C1 segment of cervical spinal cord (tissue), 14 donors: ENCODE measurements at places on chromosomes 1 and 21.

DNA sequence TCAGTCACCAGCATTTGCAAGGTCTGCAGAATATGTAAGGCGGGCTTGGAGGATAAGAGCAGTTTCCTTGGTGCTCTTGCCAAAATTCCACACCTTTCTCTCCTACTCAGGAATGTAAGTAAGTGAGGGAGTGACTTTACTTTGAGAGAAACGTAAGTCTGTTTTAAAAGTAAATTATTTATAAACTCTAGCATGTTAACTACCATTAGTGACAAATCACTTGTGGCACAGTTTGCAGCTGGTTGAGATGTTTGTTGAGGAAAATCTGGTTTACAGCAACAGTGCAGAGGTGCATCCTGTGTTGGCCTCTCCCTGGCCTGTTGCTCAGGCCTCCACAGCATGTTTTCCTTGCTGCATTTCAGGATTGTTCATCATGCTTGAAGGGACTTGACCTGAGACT is 8.5 kb downstream of the CGN start:
- no peak for DNase-seq

- DNase-seq, result no peak
Measured at GRCh38 chr1:247334378-247335133, 2.9 kb upstream of the ZNF496 start.

DNA sequence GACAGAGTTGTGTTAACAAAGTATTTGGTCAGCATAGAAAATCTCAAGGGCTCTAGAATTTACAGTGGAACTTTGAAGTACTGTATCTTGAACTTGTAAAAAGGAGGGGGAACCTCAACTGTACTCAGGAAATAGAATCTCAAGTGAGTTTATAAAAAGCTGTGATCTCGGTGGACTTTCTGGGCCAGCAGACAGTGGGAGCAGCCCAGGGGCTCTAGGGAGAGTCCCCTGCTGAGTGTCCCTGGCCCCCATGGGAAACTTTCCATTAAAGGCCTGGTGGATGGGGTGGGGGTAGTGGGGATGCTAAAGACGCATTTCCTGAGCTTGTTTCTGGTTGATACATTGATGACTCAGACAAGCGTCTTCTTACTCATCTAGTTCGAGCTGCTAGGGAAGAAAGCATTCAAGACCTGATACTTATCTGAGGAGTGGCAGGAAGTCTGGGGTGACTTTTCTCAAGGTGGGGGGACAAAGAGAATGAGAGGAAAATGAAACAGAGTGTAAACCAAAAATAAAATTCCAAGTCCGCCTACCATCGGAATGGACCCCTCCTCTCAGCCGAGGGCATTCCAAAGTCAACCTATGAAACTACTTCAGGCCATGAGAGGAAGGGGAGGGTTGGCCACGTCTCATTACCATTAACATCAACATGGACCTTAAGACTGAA is 65.5 kb downstream of the NID1 start:
- DNase-seq, result no peak

- DNase-seq, result no peak
Measured at GRCh38 chr1:119617751-119618691, 30.0 kb downstream of the ZNF697 start.

- no peak for DNase-seq
Measured at GRCh38 chr1:42963378-42964043, 4.8 kb upstream of the SLC2A1 start.
